SK-N-SH (cell line): ENCODE measurements at places on chromosomes 11 and 22.
A peak's percentile ranks its signal among the peaks of the same experiment; 100 is the strongest.

GRCh38 chr22:42969348-42969975 lies 45.5 kb downstream of the PACSIN2 start:
- DNase-seq: no peak

DNA sequence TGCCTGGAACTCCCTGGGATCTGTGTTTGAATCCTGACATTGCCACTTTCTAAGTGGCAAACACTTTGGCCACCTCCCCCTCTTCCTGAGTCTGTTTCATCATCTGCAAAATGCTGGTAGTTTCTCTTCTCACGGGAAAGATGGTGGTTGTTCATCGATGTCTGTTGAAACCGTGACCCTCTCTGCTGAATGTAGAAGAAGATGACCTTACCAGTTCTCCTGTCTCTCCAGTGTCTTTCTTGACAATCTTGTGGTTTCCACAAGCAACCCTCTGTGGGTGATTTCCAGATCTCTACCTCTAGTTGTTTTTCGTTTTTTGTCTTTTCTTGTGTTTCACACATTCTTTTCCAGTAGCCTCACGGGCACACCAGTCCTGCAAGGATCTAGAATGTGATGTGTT lies 27.5 kb downstream of the ZBTB16 start:
- DNase-seq: no peak

DNA sequence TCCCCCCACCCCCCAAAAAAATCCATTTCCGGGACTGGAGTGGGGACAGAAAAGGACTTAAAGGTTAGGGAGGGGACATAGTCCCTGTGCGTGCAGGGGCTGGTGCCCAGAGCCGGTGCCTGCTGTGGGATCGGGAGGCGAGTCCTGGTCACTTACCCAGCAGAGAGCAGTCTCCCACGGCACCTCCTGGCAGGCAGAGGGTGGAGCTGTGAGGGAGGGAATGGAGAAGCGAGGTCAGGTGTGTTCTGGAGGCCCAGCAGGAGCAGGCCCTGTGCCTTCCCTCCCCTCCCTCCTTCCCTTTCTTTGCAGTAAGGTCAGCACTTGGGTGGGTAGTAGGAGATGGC lies 28.4 kb downstream of the SHANK3 start:
- DNase-seq: no peak

GRCh38 chr11:32333320-32333991 lies 101.9 kb downstream of the WT1 start:
- peak; percentile 56 for DNase-seq

GRCh38 chr11:59009661-59010060 lies 70.4 kb downstream of the GLYATL1 start:
- no peak for DNase-seq

GRCh38 chr11:129743112-129743815 lies 72.4 kb upstream of the TMEM45B start:
- DNase-seq: peak; percentile 27

- no peak for DNase-seq
Measured at GRCh38 chr11:2836315-2837095, 49.1 kb downstream of the CDKN1C start.

DNA sequence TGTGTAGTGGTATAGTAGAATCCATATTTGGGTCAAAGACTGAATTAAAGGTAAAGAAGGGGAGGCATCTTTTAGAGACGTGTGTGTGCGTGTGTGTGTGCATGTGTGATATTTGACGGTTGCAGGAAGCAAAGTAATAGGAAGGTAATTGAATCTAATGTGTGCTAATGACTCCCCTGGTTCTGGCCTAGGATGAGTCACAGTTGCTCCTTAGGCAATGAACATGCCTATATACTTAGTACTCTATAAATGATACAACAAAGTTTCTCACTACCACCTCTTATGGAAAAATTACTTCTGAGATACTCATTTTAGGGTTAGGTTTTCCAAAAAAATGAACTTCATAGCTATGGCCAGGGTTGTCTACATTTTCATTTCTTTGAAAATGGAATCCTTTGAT lies 409.6 kb downstream of the GUCY1A2 start:
- no peak for DNase-seq

- DNase-seq: no peak
Measured at GRCh38 chr22:24424001-24424900, 3.1 kb upstream of the ADORA2A start.

- no peak for DNase-seq
Measured at GRCh38 chr22:33726294-33726734, 194.0 kb downstream of the LARGE1 start.

DNA sequence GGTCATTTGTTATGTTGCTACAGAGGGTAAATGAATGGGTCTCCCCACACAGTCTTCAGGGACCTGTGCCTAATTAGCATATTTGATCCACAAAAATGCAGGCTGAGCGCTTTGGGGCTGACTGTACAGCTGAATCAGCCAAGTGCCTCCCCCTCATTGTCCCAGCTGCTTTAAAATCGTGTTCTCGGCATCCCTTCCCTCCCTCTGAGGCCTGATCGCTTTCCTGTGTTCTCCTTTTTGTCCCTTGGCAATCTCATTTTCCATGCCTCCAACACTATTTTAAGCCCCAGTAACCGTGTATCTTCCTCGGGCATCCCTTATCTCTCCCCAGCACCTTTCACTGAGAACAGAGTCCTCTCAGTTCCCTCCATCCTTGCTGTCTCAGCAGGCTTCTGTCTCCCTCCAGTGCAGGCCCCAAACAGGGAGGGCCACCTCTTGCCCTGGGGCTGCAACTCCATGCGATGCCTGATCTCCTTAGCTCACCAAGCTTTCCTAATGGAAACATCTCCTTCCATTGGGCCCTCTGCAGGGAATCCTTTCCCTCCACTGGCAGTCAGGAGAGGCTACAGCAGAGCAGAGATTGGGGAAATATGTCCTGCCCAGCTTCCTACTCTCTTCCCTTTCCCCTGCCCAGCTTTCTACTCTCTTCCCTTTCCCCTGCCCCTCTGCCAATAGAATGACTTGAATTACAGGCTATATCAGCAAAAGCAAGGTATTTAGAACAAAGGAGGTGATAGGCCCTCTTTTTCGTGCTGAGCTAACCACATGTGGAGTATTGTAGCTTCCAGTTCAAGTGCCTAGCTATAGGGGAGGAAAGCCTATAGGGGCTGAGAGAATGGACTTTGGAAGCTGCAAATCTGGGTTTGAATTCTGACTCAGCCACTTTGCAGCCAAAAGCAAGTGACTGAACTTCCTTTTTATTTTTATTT lies 13.8 kb downstream of the UQCR10 start:
- DNase-seq: peak; percentile 26

GRCh38 chr11:8779732-8780131 lies 97.1 kb downstream of the RPL27A start:
- DNase-seq: no peak

- DNase-seq: no peak
Measured at GRCh38 chr11:94737171-94737611, 31.0 kb upstream of the AMOTL1 start.

GRCh38 chr22:20128902-20129746 lies 2.5 kb upstream of the ZDHHC8 start:
- DNase-seq: no peak

- DNase-seq: no peak
Measured at GRCh38 chr11:73249304-73249703, 22.8 kb upstream of the P2RY6 start.

- DNase-seq: no peak
Measured at GRCh38 chr22:46579751-46580449, 40.3 kb upstream of the GRAMD4 start.

DNA sequence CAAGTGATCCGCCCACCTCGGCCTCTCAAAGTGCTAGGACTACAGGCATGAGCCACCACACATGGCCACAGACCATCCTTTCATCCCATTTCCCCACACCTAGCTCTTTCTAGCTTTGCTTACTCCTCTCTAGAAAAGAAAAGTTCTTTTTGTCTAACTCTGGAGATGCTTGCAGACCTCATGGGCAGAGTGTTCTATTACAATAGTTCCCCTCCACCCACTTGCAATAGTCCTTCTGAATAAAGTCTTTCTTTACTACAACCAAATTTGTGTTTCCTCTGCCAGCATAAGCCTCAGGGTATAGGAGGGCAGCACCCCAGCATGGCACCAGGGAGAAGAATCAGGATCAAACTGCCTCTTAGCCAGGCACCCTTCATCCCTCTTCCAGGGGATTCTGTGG lies 18.8 kb upstream of the RTL6 start:
- DNase-seq: no peak

- DNase-seq: peak; percentile 83
Measured at GRCh38 chr22:25362215-25362882, 142.9 kb downstream of the CRYBB2 start.

- no peak for DNase-seq
Measured at GRCh38 chr11:15674756-15675155, 560.0 kb downstream of the INSC start.

DNA sequence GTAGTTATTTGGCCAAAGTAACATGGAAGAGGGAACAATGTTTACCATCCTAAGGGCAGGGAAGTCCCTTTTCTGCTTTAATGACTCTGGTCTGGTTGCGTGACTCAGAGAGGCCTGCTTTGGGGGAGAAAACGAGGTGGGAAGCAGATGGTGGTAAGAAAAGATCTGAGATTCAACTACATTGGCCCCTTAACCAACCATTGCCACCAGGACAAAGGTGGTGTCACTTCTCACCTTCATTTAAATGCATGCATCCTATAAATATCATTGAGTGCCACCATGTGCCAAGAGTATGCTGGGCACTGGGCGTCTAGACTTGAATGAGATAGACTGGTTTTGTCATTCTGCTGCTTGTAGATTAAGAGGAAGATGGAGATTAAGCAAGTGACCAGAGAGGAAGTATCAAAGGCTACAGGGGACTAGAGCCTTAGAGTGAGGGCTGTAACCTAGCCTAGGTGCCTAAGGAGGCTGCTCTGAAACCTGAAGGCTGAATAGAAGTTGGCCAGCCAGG lies 3.6 kb upstream of the SORL1 start:
- DNase-seq: no peak

- no peak for DNase-seq
Measured at GRCh38 chr11:121688860-121689614, 236.3 kb upstream of the SORL1-AS1 start.

- no peak for DNase-seq
Measured at GRCh38 chr11:10979529-10979928, 121.7 kb upstream of the ZBED5 start.

DNA sequence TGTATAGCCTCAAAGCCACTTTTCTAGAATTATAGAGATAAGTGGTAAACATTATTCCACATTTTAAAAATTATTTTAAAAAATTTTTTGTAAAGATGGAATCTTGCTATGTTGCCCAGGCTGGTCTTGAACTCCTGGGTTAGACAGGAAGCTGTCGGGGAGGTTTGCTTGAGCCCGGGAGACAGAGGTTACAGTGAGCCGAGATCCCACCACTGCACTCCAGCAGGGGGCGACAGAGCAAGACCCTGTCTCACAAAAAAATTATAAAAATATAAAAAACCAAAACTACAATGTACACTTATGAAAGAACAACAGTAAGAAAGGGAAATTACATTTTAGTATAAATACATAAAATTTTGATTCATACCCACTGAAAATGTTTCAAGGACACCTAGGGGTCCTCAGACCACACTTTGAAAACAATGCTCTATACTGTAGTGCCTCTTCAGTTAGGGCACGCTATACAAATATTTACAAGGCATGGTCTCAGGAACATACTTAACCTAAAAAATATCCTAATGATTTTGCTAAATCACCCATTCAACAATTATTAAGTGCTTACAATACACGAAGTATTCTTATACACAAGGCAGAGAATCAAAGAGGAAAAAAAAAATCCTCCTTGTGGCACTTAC lies 111.2 kb downstream of the MRTFA start:
- DNase-seq: no peak

GRCh38 chr22:21939461-21939913 lies 13.2 kb downstream of the PPM1F start:
- no peak for DNase-seq

- no peak for DNase-seq
Measured at GRCh38 chr11:117074119-117074518, 24.1 kb downstream of the SIK3 start.

DNA sequence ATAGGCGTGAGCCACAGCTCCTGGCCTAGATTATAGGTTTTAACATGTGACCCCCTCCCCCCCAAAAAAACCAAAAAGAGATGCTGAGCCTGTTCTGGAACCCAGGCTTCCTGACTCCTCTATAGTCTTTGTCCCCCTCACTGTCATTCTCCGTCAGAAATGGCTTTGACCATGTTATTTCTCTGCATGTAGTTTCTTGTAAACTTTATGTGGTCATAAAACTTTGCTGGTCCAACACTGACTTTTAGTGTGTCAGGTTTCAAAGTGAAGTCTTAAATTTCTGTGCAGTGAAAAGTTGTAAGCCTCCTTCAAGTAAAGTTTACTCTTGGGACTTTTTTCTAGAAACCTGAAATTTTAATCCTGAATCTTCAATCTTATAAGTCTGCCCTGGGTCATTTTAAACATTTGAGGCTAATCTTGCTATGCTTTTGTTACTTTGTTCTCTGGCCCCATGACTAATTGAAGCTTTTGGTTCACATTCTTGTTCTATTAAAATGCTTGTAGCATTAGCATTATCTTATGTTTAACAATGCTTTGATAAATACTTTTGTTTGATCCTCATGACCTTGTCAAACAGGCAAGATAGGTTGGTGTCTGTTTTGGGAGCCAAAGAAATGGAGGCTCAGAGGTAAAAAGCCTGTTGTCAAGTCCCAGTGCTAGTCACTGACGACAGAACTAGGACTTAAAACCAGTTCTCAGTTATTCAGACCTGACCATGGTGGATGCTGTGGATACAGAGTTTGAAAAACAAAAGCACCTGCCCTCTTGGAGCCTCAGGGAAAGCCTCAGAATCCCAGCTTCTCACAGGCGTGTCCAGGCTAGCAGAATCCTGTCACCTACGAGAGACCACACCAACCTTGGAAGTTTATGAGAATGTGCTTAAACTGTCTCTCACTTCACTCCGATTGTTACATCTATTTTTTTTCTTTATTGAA lies 87.7 kb upstream of the HORMAD2 start:
- DNase-seq: no peak

DNA sequence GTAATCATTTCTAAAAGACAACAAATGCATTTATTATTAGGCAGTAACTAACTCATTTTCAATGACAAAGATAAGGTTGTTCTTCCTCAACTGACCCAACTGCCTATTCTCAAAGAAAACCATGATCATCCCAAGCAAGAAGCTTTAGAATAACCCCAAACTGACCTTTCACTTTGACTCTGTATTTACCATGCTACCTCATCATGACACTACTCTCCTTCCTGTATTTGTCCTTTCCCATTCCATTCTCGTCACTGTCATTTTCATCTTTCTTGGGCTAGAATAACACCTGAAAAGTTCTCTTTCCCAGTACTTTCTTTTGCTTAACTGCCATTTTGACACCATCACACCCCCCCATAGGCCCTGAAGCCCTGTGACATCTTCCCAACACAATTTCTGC lies 48.3 kb downstream of the TCF20 start:
- no peak for DNase-seq

- peak; percentile 22 for DNase-seq
Measured at GRCh38 chr11:72924568-72925190, 110.5 kb downstream of the ATG16L2 start.

DNA sequence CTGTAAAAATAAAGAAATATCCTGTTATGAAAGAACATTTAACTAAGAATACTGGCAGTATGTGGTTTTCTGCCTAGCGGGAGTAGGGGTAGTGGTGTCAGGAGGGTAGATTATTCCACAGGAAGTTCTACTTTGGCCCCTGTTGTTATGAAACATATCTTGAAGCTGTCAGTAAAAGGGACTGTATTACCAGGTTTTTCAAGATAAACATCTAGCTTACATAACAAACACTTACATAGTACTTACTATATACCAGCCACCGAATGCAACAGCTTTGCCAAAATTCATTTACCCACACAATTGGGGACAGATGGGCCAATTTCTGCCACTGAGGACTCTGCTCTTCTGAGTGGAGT lies 3.7 kb downstream of the TMEM123 start:
- DNase-seq: no peak
